ENCODE measurements at places on chromosomes 3 and 15. TPM values are rescaled to one million over a fixed set of nuclear protein-coding genes. Genes with fewer than 3 reads are reported as not detected.

Gene TIMP4
- polyA plus RNA-seq = not detected

Gene MEX3B
- polyA plus RNA-seq = 2.6 TPM

DNA sequence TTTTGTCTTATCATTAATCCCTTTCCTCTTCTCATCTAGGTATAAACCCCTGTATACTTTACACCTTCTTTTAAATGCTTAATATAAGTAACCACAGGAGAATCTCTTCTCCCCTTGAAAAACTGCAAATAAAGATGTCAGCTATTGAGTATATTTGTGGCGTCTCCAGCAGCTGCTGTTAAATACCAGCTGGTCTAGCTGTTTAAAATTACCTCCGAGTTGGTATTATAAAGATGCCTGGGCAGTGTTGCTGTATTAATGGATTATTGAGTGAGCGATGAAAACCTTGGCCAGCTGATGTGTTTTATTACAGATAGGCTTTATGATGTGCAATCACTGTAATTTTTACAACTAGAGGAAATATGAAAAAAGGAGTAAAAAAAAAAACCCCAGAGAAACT lies 388.1 kb downstream of the TBC1D5 start:
- DNase-seq = no peak

DNA sequence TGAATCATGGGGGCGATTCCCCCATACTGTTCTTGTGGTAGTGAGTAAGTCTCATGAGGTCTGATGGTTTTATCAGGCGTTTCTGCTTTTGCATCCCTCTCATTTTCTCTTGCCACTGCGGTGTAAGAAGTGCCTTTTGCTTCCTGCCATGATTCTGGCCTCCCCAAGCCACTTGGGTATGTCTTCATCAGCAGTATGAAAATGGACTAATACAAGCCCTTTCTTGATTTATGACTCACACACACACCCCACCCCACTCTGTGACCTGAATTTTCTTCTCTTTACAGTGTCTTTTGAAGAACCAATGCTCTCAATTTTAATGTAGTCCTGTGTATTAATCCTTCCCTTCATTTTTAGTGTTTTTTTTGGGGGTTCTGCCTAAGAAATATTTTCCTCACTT lies 244.8 kb downstream of the PLCL2 start:
- DNase-seq = no peak

DNA sequence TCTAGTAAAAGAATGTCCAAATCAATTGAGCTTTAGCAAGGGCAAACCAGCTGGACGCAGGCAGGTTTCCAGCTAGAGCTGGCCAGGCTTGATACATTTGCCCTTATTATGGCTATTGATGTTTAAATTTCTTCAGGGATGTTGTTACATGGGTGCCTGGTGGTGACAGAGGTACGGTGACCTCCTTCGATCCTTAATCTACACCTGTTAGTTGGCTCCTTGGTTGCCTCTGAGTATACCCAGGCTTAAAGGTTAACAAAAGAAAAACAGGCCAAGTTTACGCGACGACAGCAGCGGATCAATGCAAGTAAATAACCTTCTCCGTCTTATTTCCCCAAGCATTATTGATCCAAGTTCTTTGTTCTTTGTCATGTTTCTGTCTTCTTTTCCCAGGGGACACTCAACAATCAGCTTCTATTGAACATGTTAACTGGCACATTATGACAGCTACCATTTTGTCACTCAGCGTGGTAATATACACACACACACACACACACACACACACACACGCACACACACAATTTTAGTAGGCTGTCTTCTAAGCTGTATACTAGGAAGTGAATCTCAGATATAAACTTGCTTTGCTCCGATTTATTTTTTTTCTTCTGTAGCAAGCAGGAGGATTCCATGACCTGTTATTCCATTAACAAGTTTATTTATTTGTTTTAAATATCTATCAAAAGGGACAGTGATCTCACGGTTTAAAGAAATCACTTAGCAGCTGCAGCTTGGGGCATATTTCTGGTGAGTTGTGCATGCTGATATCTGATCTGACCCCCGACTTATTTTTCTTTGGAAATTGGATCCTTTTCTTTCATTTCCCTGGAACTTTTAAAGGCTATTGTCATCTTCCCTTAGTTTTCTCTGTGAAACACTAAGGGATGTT lies 844.7 kb downstream of the MCTP2 start:
- no peak for DNase-seq

Gene SLC9A9
- polyA plus RNA-seq = 14.1 TPM

Gene ALDH1A3
- polyA plus RNA-seq = not detected

DNA sequence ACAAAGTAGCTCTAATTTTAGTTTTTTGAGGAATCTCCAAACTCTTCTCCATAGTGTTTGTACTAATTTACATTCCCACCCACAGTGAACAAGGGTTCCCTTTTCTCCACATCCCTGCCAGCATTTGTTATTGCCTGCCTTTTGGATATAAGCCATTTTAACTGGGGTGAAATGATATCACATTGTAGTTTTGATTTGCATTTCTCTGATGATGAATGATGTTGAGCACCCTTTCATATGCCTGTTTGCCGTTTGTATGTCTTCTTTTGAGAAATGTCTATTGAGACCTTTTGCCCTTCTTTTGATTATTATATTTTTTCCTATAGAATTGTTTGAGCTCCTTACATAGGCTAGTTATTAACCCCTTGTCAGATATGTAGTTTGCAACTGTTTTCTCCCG lies 239.9 kb upstream of the TPM1 start:
- DNase-seq = no peak

GRCh38 chr3:187223799-187224198 lies 26.5 kb downstream of the RTP1 start:
- DNase-seq = no peak

- DNase-seq = no peak
Observed at GRCh38 chr3:57903124-57903890, 104.9 kb upstream of the FLNB start.

Gene TF
- not detected for polyA plus RNA-seq

DNA sequence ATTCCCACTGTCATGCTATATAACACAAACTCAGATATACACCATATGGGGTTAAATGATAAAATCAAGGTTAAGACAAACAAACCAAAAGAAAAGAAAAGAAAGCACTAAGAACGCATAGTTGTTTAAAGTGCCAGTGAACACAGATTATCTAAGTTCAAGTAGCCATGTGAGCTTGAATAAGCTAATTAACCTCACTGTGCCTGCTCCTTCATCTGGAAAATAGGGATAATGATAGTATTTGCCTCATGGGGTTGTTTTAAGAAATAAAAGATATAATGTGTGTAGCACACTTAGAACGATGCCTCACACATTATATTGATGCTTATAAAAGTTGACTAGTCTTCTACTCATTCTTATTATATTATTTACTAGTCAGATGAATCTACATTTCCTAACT lies 72.6 kb upstream of the IL12A start:
- DNase-seq = no peak

Gene GPR176
- polyA plus RNA-seq = not detected

Gene CNOT10
- polyA plus RNA-seq = 19.6 TPM

DNA sequence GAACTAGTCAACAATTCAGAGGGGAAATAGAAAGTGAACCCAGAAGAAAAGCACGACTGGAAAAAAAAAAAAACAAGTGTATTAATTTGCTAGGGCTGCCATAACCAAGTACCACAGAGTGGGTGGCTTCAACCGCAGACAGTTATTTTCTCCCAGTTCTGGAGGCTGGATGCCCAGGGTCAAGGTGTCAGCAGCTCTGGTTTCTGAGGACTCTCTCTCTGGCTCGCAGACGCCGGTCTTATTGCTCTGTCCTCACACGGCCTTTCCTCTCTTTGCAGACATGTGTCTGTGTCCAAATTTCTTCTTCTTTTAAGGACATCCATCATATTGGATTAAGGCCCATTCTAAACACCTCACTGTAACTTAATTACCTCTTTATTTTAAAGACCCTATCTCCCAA lies 291.8 kb downstream of the XXYLT1 start:
- DNase-seq = no peak

DNA sequence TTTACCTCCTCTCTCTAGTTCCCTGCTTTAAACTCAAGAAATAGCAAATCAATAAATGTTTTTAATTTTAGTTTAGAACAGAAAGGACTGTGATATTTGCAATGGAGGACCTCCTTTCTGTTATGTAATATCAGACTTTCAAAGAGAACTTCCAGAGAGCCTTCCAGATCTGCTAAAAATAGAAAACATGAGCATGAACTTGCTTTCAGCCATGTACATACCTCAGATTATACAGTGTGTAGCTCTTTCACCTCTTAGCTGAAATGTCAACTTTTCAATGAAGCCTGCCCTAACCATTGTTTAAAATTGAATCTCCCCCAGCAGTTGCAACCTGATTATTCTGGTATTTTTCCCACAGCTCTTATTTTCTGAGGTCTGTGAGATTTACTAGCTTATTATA lies 12.6 kb downstream of the CAPN7 start:
- DNase-seq = no peak

GRCh38 chr3:161349529-161350312 lies 21.6 kb downstream of the SPTSSB start:
- peak; percentile 13 for DNase-seq

Gene LRRC49
- polyA plus RNA-seq = 0.51 TPM

DNA sequence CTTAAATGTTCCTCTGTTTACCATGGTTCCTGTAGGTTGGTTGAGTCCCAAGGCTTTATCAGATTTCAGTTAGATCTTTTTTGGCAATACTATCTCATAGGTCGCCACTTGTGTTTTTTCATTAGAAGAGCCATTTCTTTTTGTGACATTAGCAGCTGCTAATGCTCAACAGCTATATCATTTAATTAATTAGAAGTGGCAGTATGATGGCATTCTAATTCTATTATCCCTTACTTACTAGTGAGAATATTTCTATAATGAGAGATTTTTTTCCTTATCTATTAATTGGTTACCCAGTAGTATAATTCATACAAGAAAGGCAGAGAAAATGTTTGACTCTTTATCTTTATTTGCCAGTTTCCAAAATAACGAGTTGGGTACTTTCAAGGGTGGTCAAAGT lies 25.2 kb downstream of the FRMD4B start:
- DNase-seq = no peak

Gene PTH1R
- not detected for polyA plus RNA-seq

Gene MNS1
- polyA plus RNA-seq = not detected

GRCh38 chr3:30628901-30629590 lies 22.6 kb downstream of the TGFBR2 start:
- peak; percentile 64 for DNase-seq

GRCh38 chr15:58842713-58843396 lies 71.8 kb downstream of the MINDY2 start:
- DNase-seq = no peak

Gene SCN11A
- not detected for polyA plus RNA-seq

- DNase-seq = no peak
Observed at GRCh38 chr15:91311986-91312385, 211.9 kb downstream of the SV2B start.

Gene SLC22A13
- polyA plus RNA-seq = not detected

DNA sequence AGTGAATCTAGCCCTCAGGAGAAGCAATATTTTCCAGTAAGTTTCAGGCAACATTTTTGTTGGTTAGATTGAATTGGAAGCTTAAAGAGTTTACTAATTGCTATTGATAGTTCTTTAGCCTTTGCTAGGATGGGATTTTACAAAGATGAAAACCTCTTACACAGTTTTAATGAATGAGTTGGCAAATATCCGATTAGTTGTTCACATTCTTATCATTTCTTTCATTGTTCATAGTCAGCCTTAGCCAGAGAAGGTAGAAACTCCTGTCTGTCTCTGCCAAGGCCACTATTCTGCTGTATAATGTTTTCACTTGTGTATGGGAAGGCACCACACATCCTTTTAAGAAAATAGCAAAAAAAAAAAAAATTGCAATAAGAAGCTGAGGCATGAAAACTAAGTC lies 222.0 kb upstream of the MANF start:
- DNase-seq = no peak

DNA sequence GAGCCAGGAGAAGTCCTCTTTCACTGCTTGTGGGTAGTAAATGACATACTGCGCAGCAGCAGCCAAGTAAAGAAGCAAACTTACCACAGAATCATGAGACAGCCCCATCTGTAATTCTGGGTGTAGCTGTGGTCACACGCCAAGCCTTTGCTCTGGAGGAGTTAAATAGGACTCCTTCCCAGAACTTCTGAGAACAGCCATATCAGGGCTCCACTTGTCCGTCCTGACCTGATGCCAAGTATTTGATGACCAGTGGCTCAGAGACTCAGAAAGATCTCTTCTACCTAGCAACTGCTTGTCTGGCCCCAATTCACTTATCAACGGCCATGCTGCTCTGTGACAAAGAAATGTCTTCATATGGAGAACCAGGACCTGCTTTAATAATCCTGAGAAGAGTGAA lies 20.6 kb upstream of the GOLIM4 start:
- no peak for DNase-seq

Gene MORC1
- not detected for polyA plus RNA-seq

DNA sequence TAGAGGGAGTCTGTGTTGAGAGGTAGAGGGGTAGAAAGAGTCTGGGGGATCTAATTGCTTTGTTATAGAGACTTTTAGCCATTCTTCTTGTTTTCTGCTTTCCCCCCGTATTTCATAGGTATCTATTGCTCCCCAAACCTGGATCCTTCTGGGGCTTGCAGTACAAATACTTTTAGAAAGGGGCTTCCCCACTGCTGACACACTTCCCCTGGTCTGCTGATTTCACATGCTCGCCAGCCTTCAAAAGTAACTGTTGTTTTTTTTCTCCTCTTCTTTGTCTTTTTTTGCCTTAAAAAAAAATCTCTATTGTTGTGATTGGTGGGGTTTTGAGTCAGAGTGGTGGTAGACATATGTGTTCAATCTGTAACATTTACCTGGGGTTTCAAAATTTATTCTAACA lies 300.6 kb upstream of the AZI2 start:
- DNase-seq = no peak

DNA sequence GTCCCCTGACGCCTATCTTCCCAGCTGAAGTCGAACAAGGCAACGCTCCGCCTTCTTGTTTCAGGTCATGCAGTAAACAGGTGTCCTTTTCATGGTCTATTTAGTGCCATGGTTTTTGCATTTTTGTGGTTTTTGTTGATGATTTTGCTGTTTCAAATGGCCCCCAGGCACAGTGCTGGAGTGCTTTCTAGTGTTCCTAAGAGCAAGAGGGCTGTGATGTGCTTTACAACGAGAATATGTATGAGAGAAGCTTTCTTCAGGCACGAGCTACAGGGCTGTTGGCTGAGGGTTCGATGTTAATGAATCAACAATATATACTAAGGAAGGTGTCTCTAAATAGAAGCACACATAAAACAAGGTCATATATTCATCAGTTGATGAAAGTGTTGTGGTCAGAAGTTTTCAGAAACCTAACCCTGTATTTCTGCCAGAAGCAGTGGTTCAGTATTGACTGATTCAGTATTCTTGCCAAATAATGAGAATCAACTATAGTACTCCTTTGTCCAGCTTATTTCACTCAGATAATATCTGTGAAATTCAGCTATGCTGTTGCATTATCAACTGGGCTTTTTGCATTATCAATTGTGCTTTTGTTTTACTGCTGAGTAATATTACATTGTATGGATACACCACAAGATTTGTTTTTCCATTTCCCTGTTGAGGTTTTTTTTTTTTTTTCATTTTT lies 18.5 kb downstream of the LIMD1 start:
- DNase-seq = no peak

Data from CD14-positive monocyte (primary cell).